ENCODE measurements at places on chromosomes 16 and 17. TPM values are rescaled to one million over a fixed set of nuclear protein-coding genes. Genes with fewer than 3 reads are reported as not detected.

GRCh38 chr16:65283181-65283651, 161.4 kb upstream of the CDH11 start:
- DNase-seq = no peak
- H3K36me3 ChIP-seq = no peaks in the 10 kb centered on the region
- H3K27ac ChIP-seq = no peak overlapping the region
- no peaks in the 10 kb centered on the region for H3K4me1 ChIP-seq

BIRC5 gene
- polyA plus RNA-seq = 0.06 TPM

DNA sequence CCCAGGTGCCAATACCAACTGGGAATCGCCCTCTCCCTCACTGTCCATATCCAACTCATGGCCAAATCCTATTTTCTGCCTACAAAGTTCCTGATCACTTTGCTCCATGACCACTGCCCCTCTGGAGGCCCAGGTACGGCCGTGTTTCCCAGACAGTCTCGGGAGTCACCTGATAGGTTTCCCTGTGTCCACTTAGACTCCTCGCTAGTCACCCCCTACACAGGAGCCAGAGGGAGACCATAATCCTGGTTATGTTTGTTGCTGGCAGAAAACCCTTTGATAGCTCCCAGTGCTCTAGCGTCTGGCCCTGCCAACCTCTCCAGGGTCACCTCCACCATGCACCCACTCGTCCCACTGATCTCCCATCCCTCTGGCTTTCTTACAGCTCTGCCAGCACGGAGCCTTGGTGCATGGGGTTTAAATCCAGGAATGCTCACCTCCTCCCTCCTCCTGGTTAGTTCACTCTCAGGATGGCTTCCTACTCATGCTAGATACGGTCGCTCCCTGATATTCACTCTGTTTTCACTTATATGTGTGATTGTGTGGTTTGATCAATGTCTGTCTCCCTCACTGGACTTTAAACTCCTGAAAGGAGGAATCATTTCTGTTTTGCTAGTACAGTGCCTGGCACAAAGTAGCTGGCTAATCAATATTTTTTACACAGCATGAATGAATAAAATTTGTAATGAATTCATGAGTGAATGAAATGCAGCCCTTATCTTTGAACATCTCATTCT, 7.5 kb upstream of the CALB2 start:
- no peaks in the 10 kb centered on the region for H3K4me1 ChIP-seq
- DNase-seq = no peak
- H3K27ac ChIP-seq = no peak overlapping the region
- H3K27me3 ChIP-seq = no peaks in the 10 kb centered on the region
- H3K36me3 ChIP-seq = no peaks in the 10 kb centered on the region

DNA sequence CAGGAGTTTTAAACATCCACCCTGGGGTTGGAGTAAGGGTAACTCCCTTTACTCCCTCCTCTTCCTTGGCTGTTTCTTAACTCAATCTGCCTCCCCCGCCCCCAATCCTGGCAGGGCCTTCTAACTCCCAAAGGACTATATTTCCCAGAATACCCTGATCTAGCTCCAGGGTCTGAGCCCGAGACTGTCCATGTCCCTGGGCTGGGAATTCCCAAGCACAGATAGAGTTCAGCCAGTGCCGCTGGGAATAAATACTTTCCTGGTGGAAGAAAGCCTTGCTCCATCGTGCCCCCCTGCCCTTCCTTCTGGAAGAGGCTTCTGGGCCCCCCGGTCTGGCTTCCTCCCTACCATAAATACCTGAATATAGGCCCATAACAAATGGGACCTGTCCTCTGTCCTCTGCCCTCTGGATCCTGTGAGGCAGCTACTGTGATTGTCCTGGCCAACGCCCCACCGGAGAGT, 10.2 kb downstream of the BAHCC1 start:
- H3K4me1 ChIP-seq = peaks cover 65% of the 10 kb centered on the region
- DNase-seq = peak; percentile 71
- H3K4me3 ChIP-seq = peak overlapping the region; percentile 49
- peak overlapping the region; percentile 99 for H3K27ac ChIP-seq
- no peaks in the 10 kb centered on the region for H3K27me3 ChIP-seq
